ENCODE measurements at places on chromosomes 7 and 10.
A peak's percentile ranks its signal among the peaks of the same experiment; 100 is the strongest.

- DNase-seq: no peak
These were observed 76.2 kb downstream of the TMEM26 start for GRCh38 chr10:61376908-61377368.

- DNase-seq: no peak
These were observed 30.8 kb upstream of the DRGX start for GRCh38 chr10:49426490-49427360.

DNA sequence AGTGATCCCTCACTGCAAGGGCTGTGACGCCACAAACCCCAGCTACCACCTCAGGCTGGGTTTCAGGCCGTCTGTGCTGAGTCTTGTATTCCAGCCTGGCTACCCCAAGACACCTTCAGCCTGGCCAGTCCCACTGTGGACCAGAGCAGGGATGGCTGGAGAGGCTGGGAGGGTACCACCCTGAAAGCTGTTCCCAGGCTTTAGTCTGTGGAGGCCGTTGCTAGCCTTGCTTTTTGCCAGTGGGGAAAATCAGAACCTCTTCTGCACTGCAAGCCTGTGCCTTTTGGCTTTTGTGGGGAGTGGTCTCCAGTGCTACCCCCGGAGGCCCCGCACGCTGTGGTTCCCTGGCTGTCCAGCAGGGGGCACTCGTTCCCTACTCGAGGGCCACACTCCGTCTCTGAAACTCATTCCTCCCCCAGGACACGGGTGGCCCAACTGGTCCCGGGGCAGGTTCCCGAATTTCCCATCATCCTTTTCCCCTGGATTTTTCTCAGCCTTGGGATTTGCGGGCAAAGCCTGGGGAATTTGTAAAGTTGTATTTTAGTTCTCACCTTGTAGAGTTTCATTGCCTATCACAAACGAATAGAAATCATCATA lies 128.4 kb upstream of the BTBD16 start:
- DNase-seq: peak; percentile 58

DNA sequence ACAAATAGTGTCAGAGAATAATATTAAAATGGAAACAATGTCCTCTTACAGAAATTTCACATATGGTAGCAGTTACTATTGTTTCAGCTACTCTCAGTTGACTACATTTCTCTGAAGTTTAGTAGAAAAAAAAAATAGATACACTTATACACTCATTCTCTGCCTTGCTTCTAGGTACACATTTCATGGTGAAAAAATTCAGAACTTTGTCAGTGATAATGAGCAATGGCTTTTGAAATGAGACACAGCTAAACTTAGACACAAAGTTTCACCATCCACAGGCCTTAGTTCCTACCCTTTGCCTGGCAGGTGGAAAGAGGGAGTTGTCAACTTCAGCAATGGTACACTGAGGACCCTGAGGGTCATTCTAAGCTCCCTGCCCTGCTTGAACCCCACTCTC lies 69.2 kb downstream of the CPVL start:
- DNase-seq: no peak

- DNase-seq: peak; percentile 74
These were observed 20.6 kb upstream of the C10orf105 start for GRCh38 chr10:71740069-71740653.

- DNase-seq: no peak
These were observed 40.9 kb downstream of the GBF1 start for GRCh38 chr10:102286216-102286615.

- no peak for DNase-seq
These were observed 127.9 kb upstream of the SEM1 start for GRCh38 chr7:96837593-96837992.

DNA sequence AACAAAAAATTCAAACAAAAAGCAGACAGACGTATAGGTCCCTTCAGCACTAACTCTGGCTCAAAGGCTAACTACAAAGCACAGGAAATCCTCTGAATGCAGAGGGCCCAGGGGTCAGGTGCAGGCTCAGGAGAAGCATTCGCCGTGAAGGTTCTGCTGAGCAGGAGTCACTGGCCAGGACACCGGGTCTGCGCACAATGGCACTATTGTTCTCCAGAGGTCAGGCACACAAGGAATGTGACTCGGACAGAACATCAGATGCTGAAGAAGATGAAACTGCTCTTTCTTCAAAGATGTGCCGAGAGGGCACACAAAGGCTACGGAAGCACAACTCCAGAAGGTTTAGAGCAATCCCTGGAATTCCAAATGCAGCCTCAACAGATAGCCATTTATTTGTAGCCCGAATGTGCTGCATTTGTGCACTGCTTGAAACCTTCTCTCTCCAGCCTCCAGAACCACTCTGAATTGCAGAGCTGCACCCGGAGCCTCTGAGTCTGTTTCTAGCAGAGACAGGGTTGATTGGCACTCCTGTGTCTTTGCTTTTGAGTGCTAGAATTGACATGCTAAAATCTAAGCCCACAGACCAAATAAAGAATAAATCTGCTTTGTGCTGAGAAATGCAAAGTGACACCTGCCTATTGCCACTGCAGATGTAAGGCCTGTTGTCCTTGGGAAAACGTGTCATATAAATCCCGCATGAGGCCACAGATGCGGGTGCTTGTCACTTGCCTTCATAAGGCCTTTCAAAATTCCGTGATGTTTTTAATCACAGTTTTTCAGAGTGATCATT lies 85.4 kb upstream of the AFAP1L2 start:
- DNase-seq: no peak

DNA sequence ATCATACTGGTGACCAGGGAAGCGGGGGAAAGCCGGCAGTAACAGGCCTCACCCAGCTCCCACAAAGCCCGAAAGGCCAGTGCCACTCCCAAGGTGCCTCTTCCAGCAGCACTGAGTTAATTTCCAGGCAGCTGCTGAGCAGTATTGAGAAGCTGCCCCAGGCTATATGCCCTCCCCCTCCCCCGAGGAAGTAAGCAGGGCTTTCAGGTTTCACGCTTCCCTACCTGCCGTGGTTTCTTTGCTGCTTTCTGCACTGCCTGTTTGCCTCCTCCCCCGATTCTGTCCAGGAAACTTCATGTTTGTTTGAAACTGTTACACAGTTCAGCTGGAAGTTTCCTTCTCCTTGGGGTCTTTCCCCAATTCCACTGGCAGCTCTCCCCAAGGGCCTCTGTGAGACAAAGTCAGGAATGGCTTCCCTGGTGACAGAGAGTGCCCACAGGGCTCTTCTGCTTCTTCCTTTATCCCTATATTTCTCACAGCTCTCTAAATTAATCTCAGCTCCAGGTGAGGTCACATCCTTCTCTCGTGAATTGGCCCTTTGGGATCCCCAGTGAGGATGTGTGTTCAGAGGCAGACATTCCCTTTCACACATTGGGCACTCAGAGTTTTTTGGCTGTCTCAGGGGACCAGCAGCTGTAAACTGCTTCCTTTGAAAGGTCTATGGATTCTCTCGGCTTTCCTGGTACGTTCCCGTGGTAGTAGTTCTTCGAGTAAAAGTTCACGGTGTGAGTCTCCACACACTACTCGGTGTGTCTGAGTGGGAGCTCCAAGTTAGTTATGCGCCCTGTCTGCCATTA lies 19.4 kb downstream of the C1GALT1 start:
- DNase-seq: no peak

GRCh38 chr7:93890041-93890463 lies 501 bp downstream of the TFPI2 start:
- no peak for DNase-seq

- no peak for DNase-seq
These were observed 278.0 kb downstream of the CCSER2 start for GRCh38 chr10:84606428-84606827.

DNA sequence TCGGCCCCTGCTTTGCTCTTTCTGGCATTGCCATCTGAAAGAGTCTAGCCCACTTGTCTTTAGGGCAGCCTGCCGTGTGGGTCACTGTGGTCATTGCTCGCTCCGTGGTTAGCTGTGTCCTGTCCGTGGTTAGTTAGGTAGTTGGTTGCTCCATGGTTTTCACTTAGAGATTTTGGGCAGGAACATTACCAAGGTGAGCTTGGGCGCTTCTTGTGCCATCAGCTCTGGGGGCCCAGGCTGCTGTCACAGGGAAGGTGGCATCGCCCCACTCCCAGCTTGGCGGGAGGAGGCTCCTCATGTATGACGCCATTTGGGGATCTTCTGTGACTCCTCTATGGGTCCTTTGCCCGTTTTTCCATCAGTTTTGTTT lies 53.1 kb downstream of the INPP5A start:
- no peak for DNase-seq

- DNase-seq: peak; percentile 69
These were observed at the start of gene SMO for GRCh38 chr7:129188372-129188891. TSS of gene SMO (plus strand) at chr7:129188633. CDS start at chr7:129189152, 519 bp downstream.

DNA sequence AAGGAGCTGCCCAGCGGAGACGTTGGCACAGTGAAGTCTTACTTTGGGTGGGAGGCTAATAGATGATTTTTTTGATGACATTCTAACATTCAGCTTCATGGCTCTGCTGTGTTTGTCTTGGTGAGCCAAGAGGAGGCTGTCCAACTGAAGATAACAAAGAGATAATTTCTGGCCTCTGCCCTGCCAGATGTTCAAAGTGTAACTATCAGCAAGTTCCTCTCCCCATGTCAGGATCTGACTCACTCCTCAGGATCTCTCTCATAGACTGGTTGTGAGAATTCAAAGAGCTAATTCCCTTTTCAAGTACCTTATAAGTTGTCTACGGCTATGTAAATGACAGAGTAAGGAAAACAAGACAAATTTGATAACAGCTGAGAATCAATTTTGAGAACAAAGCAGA lies 1340.9 kb downstream of the XPNPEP1 start:
- no peak for DNase-seq

DNA sequence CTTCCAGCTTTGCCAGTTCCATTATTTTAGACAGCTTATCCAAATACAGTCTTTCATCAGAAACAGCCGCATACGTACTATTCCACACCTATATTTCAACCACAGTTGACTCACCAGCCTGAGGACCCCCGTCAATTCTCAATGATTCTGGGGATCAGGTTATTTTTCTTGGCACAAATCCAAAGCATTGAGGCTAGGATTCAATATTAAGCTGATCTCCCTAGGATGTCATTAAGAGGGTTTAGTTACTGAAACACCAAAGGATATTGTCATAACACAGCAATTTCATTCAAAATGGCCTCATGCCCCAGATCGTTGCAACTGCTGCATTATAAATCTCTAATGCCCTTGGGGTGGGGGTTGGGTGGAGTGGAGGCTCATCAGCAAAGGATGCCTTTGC lies 214.6 kb downstream of the PTEN start:
- DNase-seq: no peak

GRCh38 chr7:35714407-35714806 lies 19.5 kb upstream of the HERPUD2 start:
- no peak for DNase-seq

DNA sequence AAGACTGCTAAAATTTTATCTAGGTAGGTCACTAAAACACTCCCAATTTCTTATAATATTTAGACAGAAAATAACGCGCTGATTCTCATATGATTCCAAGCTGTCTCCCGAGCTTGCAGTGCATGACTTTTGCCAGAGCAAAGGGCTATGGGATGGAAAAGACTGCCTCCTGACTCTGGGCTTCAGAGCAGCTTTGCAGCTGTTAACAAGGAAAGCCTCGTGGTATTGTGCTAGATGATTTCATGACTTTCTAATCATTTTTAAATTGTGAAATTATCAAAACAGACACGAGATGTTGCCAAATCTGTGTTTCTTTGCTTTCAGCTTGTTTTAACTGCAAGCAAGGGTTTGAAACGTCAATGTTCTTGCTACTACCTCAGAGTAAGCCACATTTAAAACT lies 238.3 kb downstream of the AGMO start:
- no peak for DNase-seq

DNA sequence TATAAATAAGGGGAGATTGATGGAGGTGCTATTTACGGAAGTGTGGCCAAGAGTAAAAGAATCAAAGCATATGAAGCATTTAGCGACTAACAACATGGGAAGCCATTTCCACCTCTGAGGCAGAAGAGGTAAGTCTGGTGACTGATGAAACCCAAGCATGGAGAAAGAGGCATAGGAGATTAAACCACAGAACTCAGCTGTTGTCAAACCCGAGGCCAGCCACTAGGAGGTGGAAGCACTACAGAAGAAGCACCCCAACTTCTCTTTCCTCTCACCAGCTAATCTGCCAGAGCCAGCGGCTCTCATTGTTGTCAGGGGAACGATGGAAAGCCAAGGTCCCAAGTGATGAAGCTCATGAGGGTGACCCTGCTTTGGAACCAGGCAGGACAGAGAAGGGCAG lies 19.6 kb upstream of the CNTNAP2 start:
- no peak for DNase-seq

- no peak for DNase-seq
These were observed 16.5 kb downstream of the KIF5B start for GRCh38 chr10:32039734-32040133.

- no peak for DNase-seq
These were observed 82.7 kb downstream of the SPAG6 start for GRCh38 chr10:22427890-22428571.

DNA sequence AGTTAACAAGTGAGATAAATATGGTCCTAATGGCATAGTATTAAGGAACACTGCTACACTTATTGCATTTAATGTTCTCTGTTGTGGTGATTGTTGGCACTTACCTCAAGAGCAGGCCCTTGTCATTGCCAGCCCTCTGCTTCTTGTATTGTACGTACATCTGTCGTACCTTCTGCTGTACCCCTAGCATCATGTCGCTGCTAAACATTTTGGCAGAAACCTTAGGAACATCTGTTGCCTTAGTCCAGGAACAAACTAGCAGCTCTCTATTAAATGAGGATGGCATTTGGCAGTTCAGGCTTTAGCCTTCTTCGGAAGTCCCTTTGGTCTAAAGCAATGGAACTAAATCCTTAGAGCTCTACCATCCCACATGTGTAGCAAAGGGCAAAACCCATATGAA lies 47.6 kb downstream of the PRKG1 start:
- no peak for DNase-seq

- DNase-seq: no peak
These were observed 4.3 kb upstream of the LOXL4 start for GRCh38 chr10:98272245-98272644.

DNA sequence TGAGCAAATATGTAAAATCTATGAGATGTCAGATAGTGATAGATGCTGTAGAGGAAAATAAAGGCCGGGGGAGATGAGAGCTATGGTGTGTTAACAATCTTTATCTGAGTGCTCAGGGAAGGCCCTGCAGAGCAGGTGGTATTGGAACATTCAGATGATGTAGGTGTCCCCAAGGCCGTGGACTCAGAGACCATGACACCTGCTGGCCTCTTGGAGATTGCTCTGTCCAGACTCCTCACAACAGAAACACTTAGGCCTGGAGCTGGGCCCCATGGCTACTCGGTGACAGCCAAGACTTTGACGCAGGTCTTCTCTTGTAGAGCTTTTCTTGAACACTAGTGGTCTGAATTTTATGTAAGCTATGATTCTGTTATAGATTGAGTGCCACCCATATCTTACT lies 13.3 kb downstream of the AKR1E2 start:
- no peak for DNase-seq

DNA sequence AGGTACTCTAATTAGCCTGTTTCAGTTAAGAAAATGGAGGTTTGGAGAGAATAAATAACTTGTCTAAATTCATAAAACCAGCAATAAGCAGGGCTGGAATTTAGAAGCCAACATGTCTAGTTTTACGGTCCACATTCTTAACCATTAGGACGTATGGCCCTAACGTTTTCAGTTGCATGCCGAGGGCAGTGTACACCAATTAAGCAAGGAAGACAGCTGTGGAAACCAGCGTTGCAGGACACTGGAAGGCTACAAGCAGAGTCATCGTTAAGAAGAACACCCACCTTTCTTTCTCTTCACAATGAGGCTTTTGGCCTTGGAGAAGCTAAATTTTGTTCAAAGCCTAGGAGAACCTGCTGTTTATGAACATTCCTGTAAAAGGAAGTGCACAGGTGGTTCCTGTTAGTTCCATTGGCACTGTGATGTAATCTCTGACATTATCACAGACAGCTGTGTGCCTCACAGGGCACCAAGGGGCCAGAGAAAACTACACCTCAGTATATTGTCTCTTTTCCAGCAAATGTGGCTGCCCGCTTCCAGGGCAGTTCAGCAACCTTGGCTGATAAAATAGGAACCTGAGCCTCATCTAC lies 21.0 kb downstream of the MPP7 start:
- no peak for DNase-seq
